ENCODE measurements at places on chromosomes 13 and 19.

DNA sequence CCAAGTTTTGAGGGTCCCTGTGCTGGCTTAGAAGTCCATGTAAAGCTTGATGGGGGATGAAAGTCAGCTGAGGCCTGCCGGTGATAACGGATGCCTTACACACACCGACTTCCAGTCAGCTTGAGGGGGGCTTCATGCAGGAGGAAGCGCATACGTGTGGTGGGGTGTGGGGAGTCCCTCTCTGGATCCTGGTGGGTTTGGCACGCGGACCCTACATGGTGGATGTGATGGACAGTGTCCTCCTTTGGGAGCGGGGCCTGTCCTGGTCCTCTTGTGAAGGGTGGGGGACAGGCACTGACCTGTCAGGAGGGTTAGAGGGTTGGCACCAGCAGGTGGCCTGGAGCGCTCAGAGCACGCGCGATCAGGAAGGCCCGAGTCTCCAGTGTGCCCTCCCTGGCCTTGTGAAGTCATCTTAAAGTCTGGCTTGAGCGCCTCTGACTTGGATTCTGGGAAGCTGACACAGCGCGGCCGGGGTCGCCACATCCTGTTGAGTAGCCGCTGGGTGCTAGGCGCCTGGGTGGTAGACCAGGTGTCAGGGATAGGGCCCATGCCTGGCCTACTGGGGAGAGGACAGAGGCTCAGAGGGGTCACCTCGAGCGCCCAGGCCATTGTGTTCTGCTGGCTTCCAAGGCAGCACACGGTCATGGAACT is 2.9 kb downstream of the DAZAP1 start:
- DNase-seq, result peak; percentile 53

DNA sequence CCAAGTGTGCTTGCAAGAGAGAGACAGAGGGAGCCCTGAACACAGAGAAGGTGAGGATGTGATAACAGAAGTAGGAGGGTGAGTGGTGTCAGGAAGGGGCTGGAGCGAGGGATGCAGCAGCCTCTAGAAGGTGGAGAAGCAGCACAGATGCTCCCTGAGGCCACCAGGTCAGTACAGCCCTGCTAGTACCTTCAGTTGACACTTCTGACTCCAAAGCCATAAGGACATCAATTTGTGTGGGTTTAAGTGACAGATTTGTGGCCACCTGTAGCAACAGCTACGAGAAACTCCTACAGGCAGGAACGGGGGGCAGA is 6.9 kb downstream of the ERICH4 start:
- DNase-seq, result no peak

DNA sequence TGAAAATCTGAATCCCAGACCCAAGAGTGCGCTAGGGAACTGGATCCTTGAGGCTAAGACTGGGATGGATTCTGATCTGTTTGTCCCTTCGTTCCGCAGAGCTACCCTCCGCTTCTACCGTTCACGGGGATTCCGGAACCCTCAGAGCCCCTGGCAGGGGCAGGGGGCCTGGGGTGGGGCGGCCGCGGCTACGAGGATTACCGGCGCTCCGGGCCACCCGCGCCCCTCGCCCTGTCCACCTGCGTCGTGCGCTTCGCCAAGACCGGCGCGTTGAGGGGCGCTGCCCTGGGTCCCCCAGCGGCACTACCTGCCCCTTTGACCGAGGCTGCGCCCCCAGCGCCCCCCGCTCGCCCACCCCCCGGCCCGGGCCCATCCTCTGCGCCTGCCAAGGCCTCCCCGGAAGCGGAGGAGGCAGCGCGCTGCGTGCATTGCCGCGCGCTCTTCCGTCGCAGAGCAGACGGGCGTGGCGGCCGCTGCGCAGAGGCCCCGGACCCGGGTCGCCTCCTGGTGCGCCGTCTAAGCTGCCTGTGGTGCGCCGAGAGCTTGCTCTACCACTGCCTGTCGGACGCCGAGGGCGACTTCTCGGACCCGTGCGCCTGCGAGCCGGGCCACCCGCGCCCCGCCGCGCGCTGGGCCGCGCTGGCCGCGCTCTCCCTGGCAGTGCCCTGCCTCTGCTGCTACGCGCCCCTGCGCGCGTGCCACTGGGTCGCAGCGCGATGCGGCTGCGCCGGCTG is 7.1 kb downstream of the SPRED3 start:
- peak; percentile 60 for DNase-seq

DNA sequence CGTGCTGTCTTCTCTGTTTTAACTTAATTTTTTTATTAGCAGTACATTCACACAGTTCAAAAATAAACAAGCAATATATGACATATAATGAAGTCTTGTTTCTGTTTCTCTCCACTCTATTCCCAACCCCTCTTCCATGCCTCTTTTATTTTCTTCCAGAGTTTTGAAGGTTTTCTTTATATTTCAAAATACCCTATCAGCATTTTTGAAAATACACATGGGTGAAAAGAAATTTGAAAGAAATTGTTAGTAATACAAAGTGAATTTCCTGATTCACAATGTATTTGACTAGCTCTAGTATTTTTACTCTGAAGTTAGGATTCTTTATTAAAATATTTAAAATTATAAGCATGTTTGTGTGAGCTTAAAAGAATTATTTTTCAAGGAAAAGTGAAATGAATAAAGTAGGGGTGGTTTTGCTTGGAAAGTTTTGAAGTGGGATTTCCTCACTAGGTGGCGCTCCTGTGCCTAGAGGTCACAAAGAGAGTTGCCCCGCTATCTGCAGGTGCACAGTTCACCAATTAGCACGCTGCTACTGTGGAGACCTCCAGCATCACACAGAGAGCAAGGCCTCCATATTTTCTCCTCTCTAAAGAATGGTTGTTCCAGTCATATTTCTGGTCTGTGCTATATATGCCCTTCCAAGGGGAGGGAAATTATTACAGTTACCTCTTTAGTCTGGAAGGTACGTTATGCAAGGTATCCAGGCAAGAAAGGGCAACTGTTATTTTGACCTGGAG is 37.6 kb downstream of the SOX21 start:
- DNase-seq, result peak; percentile 74

- no peak for DNase-seq
Measured at GRCh38 chr13:111296417-111296816, 24.0 kb upstream of the TEX29 start.

- DNase-seq, result no peak
Measured at GRCh38 chr13:20869540-20869939, 33.0 kb downstream of the XPO4 start.

GRCh38 chr19:43872547-43873336 is 45.6 kb downstream of the ZNF283 start:
- no peak for DNase-seq

- DNase-seq, result no peak
Measured at GRCh38 chr19:43767316-43767715, 12.6 kb upstream of the SMG9 start.
